ENCODE measurements at places on chromosomes 13 and 19. TPM values are rescaled to one million over a fixed set of nuclear protein-coding genes. Genes with fewer than 3 reads are reported as not detected.

DNA sequence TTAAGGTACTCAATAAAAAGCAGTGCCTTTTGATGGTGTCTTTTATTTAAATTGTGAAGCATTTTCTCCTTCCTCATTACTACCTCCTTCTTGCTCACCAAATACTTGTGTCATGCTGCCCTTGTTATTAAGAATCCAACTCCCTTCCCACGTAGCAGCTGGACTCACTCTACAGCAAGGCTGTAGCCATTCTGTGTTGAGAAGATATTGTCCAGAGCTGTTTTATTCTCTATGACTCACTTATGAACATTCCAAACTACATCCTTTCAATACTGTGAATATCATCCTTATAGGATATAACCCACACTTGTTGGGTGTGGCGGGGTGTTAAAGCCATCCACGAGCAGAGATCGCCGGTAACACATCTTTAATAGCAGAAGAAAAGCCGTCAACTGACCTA lies 1671.5 kb upstream of the SLC10A2 start:
- DNase-seq, result no peak

GRCh38 chr19:55333870-55334269 lies 5.8 kb upstream of the KMT5C start:
- DNase-seq, result no peak

DNA sequence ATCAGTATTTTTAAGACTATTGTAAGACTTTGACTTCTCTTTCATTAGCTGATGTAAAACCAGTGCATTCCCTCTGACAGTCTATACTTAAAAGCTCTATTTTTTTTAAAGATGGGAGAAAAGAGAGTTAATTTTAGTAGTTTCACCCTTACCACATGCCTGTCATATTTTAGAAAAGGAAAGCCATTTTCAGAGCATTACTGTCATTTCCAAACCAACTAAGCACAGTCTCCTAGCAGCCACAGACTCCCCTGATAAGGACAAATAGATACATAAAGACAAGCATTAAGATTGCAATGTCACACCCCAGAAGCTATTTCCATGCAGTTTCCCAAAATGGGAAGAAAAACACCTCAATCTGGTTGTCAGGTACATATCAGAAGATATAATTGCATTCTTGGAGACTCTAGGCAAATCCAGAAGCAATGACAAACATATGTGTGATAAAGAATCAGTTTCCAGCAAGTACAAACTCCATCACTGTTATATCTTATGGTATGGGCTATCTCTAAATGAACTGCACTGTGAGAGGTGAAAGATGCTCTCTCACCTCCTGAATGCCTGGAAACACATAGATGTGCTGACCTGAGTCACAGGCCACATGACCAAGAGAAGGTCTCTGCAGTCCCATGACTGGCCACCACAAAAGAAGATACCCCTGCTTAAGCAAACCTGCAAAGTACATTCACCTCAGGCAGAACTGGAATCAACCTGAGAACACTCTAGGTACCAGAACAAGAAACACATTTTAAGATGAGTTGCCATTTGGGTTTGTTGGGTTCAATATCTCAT lies 303.3 kb downstream of the POU4F1 start:
- DNase-seq, result no peak

The REXO1 gene
- 11.2 TPM for total RNA-seq

The ADAMTS10 gene
- 24.8 TPM for total RNA-seq

Data from tongue (tissue), 3 donors.